Stimulated activated CD4-positive, alpha-beta T cell treated with anti-CD3 and anti-CD28 coated beads, Interleukin-4, amount 100 ng/mL, for 4 hours (primary cell): ENCODE measurements at places on chromosomes 16 and 17.

- no peak for DNase-seq
Observed at GRCh38 chr16:55542459-55543082, 23.9 kb upstream of the CAPNS2 start.

DNA sequence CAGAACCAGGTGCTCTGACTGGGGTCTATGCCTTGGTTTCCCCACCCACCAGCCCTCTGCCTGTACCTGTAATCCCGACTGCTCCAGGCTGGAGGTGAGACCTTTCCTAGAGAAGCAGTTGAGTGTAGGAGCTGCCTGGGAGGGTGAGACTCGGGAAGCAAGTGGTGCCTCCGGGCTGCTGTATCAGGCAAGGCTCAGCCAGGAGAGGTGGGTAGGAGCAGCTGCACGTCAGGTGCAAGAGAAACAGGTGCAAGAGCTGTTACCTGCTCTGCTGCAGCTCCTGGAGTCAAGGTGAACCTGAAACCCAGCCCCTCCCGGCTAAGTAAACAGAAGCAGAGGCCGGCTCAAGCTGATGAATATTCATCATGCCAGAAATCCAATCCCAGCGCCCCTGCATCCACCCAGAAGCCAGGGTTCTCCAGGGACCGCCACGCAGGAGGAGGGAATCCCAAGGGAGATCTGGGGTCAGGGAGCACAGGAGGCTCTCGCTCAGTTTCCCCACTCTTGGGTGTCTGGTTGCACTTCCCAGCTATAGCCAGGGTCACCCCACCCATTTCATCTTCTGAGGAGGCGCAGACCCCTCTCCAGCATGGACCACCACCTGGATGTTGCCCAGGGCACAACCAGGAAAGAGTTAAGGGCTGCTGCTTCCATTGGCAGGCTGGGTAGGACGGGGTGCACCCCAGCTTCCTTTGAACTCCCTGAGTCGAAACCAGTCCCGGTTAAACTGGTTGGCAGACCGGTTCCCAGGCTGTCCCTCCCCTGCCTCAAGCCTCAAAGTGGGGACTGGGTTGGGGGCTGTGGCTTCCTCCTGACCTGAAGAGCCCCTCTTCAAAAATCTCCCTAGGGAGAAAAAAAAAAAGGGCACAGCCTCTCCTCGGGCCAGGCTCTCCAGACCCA lies at the start of gene PRR15L:
Gene PRR15L (minus strand): TSS at position 293 of the 900 bp plus-strand sequence. CDS start 4,649 bp downstream, outside the sequence.
- no peak for DNase-seq

DNA sequence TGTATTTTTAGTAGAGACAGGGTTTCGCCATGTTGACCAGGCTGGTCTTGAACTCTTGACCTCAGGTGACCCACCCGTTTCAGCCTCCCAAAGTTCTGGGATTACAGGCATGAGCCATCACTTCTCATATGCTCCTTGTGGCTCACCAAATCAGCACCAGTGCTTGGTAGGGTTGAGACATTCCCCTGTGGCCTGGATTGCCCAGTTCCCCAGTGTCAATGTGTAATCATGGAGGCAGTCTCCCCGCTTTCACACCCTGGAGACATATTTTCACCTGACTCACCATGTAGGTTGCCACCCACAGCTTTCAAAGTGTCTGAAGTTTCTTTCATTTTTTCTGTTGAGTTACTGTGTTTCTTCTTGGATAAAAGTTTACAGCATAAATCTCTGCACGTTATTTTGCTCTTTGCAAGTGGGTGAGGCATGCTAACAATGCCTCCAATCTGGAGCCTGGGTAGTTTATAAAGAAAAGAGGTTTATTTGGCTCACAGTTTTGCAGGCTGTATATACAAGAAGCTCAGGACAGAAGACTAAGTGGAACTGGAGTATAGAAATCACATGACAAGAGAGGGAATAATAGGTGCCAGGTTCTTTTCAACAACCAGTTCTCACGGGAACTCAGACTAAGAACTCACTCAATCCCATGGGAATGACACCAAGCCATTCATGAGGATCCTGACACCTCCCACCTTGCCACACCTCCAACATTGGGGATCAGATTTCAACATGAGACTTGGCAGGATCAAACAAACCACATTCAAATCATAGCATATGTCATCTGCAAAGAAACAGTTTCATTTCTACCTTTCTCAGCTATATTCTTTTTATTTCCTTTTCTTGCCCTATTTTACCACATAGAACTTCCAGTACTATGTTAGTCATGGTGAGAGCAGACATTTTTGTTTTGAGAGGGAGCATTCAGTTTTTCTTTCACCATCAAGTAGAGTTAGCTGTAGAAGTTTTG lies 113.2 kb downstream of the PHKB start:
- peak; percentile 11 for DNase-seq

- no peak for DNase-seq
Observed at GRCh38 chr16:1870365-1871082, 1.4 kb downstream of the MEIOB start.

DNA sequence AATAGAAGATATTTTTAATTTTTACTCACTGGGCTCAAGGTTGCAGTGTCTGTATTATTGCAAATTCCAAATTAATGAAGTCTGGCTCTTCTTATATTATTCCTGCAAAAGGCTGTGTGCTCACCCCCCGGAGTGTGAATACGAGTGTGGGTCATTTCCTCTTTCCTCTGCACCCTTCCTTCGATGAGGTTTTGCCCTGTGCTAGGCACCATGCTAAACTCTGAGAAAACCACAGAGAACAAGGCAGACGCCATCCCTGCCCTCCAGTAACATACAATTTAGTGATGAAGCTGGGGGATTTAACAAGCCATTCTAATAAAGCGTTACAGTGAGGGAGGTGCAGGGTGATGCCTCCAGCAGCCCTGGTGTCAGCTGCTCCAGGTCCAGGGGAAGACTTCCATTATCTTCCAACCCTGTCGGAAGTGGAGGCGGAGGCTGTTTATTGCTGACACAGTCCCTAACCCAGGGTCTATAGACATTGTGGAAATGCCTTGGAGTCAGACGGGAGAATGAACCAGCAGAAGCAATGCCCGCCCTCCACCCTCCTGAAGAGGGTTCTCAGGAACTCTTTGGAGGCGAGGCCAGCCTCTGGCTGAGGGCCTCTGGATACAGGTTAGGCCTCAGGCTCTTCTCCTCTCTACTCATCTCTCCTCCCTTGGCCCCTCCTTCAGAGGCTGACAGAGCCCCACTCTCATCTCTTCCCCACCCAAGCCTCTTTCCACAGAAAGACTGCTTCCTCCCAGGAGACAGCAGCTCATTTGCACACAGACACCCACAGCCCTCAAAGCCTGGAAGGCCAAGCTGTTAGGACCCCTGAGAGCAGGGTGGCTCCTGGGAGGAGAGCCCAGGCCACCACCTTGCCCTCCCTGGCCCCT lies 2.0 kb upstream of the ACE start:
- no peak for DNase-seq

- DNase-seq = no peak
Observed at GRCh38 chr16:57544124-57544653, 1.7 kb downstream of the ADGRG5 start.

DNA sequence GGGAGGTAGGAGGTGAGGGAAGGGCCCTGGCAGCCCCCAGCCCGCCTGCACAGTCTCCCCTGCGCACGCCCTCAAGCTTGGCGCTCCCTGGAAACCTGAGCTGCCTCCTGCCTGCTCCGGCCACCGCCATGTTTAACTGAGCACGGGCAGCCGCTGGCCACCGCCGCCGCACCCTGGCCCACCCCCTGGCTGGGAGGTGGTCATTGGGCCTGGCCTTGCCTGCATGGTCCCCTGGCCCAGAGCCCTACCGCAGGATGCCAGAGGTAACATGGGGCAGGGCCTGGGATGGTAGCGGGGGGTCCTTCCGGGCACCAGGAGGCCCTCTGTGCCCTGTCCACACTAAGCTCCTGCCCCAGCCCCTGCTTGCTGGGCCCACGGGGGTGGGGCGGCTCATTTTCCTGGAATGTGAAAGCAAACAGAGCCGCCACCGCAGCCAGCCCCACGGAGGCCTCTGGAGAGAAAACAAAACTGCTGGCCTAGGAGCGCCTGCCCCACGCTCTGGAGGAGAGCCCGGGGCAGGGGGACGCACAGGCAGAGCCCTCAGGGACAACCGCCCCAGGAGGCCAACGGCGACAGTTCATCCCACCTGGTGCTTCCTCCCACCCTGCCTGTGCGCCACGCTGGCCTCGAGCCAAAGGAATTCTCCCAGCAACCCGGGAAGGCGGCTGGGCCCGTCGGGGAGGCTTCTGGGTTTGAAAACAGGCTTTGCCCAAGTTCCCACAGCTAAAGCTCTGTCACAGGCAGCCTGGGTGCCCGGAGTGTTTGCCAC lies 8.9 kb downstream of the NHERF2 start:
- DNase-seq = no peak

DNA sequence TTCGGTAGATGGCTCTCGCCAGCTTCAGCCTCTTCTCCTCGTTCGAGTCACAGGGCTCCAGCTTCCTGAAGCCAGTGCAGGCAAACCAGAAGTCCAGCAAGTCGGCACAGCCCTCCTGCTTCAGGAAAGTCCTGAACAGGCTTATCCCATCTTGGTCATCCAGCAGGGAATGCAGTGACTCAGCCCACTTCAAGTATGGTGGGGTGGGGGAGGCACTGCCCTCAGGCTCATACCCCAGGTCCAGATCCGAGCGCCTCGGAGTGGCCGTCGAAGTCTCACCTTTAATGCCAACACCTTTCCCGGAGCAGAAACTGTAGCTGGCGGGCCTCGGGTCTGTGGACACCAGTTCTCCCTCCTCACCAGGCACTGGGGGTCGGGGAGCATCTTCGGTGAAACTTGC lies 5.9 kb downstream of the AXIN1 start:
- no peak for DNase-seq

DNA sequence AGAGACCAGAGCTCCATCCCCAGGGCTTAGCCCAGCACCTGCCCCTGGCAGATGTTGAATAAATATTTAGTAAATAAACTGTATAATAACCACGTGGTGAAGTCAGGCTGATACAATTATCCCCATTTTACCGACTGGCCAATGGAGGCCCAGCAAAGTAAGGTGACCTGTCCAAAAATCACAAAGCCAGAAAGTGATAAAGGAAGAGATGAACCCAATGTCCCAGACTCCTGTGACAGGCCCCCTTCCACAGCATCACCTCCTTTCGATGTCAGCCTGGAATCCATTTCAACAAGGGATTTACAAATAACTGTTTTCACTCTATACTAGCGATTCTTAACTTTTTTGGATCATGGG lies 5.5 kb downstream of the TVP23A start:
- no peak for DNase-seq
